Stimulated activated naive CD4-positive, alpha-beta T cell treated with Interleukin-2 at 50 U/mL for 16 hours (primary cell): ENCODE measurements at places on chromosomes 16 and 17.

- DNase-seq = no peak
Observed at GRCh38 chr17:50560931-50561745, 623 bp downstream of the CACNA1G start.

- no peak for DNase-seq
Observed at GRCh38 chr16:2483939-2484897, 9.3 kb downstream of the TBC1D24 start.

GRCh38 chr17:43768382-43768781 lies 9.8 kb upstream of the SOST start:
- no peak for DNase-seq

DNA sequence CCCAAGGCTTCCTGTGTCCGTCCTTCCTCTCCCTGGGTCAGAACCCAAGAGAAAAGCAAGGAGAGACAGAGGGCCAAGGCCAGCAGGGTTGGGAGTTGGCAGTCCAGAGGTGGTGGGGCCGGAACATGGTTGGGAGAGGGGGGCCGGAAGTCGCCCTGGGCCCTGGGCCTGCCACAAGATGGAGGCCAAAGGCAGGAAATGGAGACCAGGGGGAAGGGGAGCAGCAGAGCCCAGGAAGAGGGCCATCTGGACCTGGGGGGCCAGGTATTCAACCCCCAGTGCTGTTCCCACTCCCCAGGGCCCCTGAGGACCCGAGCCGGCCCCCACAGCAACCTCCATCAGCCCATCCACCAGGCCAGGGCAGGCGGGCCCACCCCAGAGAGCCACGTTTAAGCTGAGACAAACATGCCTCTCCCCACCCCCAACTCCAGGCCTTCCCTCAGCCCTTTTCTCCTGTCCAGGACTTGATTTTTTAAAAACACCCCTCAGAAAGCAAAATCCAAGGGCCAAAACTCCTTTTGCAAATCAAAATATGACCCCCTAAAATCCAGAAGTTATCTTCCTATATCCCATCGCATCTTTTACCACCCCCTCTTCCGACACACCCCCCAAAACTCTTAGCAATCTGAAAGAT lies 4.4 kb upstream of the BCL6B start:
- no peak for DNase-seq

GRCh38 chr17:40486522-40487370 lies 14.7 kb downstream of the TNS4 start:
- DNase-seq = no peak

DNA sequence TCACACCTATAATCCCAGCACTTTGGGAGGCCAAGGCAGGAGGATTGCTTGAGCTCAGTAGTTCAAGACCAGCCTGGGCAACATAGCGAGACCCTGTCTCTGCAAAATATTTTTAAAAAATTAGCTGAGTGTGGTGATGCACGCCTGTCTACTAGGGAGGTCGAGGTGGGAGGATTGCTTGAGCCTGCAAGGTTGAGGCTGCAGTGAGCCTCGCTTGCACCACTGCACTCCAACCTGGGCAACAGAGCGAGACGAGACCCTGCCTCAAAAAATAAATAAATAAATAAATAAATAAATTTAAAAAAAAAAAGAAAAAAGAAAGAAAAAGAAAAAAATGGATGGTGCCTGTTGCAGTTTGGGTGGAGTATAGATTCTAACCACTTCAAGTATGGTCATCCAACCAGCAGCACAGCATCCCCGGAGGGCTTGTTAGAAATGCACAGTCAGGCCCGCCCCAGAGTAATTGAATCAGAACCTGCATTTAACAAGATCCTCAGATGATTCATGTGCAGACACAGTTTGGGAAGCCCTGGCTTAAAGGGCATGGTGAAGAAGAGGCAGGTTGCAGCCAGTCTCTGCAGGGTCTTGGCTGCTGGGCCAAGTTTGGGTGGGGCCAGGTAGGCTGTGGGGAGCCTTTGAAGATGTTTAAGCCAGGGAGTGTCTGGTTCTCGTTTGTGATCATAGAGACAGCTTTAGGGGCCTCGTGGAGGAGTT lies 40.8 kb downstream of the MRC2 start:
- DNase-seq = no peak

DNA sequence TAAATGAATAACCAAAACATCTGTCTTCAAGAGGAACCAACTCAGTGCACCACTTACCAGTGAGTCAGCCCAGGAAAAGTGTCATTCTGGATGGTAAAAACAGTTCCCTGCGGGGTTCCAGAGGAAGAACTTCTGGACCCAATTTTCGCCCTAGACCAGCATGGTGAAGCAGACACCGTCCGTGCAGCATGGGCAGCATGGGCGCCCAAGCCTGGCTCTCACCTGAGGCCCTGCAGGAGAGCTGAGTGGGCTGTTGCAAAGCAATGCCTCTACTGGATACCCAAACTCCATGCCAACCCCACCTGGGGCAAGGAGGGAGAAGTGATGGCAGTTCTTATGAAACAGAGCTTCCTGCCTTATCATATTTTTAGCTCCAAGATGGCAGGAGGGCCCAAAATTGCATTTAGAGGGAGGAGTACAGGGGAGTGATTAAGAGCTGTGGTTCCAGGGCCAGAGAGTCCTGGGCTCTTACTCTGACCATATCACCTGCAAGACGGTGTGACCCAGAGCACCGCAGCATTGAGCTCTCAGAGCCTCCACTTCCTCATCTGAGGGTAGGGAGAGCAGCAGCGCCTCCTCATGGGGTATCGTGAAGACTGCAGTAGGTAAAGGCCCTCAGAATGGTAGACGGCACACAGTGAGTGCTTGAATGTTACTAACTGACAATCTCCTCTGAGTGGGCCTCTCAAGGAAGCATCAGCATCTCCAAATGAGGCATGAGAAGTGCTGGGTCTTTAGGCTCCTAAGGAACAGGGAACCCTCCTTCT lies 16.6 kb upstream of the INPP5K start:
- DNase-seq = peak; percentile 27

GRCh38 chr17:20184977-20185619 lies 175.9 kb downstream of the SPECC1 start:
- DNase-seq = no peak

- DNase-seq = no peak
Observed at GRCh38 chr16:13911871-13912270, 8.1 kb upstream of the ERCC4 start.

DNA sequence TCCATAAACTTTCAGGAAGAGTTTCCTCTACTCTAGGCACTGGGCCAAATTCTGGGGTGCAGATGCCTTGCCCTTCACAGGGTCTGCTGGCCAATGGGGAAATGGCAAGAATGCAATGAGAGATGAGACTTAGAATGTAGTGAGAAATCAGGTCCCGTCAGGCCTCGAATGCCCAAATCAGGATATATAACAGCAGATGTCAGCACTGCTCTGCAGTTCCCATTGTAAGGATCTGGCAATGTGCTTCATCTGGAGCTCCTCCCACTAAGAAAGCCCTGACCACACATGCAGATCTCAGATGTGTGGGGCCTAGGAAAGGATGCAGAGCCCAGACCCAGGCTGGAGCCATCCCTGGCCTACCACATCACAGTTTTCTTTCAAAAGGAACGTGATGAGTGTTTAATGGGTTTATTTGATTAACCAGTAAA lies 13.9 kb upstream of the LPCAT2 start:
- no peak for DNase-seq

DNA sequence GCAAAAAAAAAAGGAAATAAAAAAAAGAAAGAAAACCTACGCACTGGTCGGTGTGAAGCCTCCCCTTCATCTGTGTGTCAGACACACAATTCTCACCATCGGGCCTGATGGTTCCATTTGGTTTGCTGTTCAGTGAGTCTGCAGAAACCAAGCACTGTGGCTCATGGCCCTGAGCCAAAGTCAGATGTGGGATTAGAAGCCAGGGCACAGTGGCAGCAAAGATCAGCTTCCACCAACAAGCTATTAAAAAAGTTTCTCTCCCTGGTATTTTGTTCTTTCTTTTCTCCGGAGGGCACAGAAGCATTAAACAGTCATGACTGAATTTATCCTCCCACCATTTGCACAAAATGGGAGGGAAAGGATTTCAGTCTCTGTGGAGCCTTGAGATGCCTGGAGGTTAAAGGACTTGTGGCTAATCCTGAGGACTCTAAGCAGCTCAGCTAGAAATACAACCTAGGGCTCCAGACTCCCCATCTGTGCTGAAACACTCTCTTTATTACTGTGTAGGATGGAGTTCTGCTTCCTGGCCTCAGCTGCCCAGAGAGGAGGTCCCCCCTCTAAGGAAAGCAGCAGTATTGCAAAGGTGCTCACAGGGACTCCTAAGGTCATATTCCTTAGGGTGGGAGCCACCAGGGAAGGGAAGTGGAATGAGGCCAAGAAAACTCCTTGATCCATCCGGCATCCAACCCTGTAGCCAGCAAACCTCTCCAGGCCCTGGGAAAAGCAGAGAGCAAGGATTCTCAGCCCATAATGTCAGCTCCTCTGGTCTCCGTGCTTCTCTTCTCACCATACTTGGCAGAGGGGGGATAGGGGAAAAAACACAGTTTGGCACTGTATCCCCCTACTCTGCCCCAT lies 28.2 kb downstream of the SLC39A11 start:
- no peak for DNase-seq

GRCh38 chr16:4053301-4053845 lies 62.9 kb downstream of the ADCY9 start:
- DNase-seq = no peak

DNA sequence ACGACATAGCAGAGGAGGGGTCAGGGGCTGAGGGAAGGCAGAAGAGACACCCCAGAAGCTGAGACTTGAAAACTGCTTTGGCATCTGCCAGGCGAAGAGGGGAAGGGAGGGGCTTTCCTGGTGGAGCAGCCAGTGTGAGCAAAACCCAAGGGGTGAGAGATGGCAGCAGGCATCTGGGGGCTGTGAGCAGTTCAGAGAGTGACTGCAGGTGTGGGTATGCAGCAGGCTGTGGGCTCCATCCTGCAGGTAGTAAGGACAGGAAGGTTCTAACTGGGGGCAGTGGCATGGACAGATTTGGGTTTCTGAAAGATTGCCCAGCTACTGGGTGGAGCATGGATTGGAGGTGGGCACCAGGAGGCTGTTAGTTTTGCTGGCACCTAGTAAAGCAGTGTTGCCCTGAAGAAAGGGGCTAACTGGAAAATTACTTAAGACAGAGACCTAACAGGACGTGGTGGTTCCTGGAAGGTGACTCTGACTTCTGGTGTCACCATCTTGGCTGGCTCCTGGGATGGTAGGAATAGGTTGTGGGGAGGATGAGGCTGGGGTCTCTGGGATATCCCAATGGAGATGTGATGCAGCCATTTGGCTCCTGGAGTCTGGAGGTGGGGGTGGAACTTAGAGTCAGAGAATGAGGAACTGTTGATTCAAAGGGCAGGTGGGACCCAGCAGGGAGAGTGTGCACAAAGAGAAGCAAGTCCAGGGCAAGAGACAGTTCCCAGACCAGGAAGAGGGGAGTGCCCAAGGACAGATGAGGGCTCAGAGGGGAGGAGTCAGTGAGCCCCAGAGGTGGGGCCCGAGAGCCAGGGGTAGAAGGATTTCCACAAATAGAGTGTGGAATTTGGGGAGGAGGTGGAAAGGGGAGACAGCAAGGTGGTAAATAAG lies 11.2 kb downstream of the BCL7C start:
- no peak for DNase-seq

GRCh38 chr17:7315570-7316235 lies 543 bp upstream of the GPS2 start:
- DNase-seq = no peak

DNA sequence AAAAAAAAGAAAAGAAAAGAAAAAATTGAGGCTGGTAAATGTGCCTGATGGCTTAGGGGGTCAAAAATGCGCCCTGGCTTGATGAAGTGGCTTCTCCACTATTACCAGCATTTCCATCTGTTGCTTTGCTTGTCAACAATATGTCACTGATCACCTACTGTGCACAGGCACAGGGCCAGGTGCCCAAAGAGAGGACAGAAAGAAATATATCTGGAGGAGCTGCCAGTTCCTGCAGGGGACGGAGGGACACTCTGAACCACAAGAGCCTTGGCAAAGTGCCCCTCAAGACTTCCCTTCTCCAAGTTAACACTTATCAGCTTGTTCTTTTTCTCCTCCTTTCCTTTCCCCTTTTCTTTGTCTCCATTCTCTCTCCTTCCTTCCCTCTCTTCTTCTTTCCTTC lies 34.7 kb downstream of the GINS3 start:
- no peak for DNase-seq

- DNase-seq = no peak
Observed at GRCh38 chr16:85172455-85173145, 60.3 kb upstream of the CIBAR2 start.

DNA sequence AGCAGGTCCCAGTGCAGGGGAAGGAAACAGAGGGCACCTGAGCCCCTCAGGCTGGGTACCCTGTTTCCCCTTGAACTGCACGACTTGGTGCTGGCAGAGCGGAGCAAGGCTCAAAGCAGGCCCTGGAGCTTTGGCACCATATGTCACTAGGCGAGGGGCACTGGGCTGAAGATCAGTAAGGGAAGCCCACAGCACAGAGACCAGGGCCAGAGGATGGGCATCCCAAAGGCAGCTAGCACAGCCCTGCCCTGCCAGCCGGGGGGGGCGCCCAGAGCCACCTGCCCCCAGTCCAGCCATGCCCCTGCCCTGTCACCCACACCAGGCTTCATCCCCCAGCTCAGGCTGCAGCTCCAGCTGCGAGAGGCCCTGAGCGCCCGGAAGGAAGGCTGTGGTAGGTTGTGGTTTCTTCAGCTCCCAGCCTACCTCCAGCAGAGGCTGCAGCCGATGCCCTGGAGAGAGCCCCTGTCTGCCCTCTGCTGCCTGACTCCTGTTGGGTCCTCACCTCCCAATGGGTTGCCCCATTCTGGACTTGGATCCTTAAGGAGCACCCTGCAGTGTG lies 10.9 kb downstream of the NHERF1 start:
- peak; percentile 34 for DNase-seq

DNA sequence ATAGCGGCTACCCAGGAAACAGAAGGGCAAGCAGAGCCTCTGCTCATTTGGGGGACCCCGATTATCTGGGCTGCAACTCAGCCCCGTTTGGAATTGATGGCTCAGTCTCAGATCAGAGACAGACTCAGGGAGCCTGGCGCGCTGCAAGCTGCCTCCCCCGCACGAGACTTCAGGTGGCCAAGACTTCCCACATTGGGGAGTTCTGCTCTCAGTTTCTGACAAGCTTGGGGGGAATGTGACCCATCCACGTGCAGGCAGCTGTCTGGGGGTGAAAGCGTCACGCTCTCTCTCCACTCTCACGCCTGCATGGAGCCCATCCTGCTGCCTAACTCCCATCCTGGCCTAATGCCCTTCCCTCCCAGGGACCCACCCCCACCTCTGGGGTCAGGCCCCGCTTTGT lies 157.6 kb upstream of the GSE1 start:
- no peak for DNase-seq
